ENCODE measurements at places on chromosomes 7 and 10. TPM values are rescaled to one million over a fixed set of nuclear protein-coding genes. Genes with fewer than 3 reads are reported as not detected.

The MYH16 gene
- total RNA-seq: not detected

The HIPK2 gene
- 9.2 TPM for total RNA-seq

The SORCS3 gene
- total RNA-seq: not detected

DNA sequence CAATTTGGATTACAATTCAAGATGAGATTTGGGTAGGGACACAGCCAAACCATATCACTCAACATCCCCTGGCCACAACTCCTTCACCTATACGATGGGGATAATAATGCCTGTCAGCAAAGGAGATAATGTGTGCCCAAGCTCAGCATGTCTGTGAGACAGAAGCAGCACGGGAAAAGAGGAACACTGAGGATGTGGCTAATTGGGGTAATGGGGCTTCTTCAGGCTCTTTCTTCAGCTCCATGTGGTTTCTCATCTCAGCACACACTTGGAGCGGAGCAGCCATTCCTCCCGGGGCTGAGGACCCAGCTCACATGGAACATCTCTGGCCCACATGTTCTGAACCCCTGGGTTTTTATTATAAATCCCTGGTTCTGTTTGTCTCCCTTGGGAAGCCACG, 136.0 kb upstream of the NAMPT start:
- no peak for DNase-seq

- no peak for DNase-seq
These were observed 5.3 kb upstream of the LOXL4 start for GRCh38 chr10:98273057-98273850.

DNA sequence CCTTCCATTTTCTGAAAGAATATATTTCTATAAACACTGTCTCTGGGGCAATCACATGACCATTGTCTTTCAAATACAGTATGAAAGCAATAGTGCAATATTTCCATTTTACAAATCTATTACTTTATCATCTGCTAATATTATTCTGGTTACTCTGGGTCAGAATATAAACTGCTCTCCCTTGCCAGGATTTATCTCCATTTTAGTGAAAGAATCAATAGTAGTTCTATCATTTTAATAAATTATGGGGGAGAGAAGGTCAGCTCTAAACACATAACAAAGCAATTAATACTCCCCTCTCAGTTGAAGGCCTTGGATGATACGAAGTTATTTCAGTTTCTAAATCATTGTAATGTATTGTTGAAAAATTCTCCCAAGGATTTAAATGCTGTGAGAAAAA, 608.3 kb downstream of the MAGI2 start:
- DNase-seq: no peak

- DNase-seq: peak; percentile 59
These were observed 4.8 kb upstream of the TRDMT1 start for GRCh38 chr10:17206210-17206709.

GRCh38 chr7:43585562-43585961, 2.7 kb downstream of the STK17A start:
- DNase-seq: peak; percentile 90

- DNase-seq: no peak
These were observed 347.0 kb upstream of the MTPN start for GRCh38 chr7:136324073-136324704.
